ENCODE measurements at places on chromosomes 16 and 17. TPM values are rescaled to one million over a fixed set of nuclear protein-coding genes. Genes with fewer than 3 reads are reported as not detected.

GRCh38 chr17:66076546-66077190 is 115.3 kb downstream of the CEP112 start:
- DNase-seq = no peak

DNA sequence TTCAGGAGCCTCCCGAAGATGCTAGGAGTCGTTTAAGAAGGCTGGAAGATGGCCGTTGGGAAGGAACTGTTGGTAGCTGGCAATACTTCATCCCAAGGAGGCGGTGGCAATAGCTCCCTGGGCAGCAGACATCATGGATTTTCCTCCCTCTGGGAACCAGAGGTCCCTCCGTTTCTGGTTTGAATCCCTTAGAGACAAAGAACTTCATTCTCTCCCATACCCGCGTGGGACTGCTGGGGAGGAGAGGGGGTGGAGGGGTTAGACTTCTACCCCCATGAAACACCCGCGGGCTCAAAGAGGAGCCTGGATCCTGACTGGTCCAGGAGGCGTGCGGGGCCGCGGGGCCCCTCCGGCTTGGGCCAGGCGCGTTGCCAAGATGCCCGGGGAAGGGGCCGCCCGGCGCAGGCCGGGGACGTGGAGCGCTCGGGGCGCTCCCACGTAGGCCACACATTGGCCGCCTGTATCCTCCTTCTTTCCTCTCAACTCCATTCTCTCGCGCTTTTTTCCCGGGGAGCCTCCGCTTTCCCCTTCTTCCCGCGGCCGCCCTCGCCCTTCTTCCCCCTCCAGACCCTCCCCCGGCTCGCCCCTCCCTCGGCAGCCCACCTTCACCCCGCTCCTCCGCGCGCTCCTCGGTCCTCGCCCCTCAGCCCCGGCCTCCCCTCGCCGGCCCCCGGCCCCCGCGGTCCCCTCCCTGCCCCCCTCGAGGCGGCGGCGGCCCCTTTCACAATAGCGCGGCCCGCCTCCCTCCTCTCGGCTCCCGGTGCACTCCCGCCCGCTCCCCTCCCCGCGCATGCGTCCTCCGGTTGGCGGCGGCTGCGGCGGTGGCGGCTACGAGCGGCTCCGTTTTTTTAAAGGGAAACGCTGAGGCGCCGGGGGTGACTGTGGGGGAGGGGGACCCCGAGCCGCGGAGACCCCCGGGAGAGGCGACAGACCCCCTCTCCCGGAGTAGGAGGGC is at the start of gene MSL1:
Gene MSL1 (plus strand): TSS at position 791 of the 955 bp plus-strand sequence. CDS start 642 bp downstream, outside the sequence.
- peak; percentile 88 for DNase-seq

Gene CD300LB
- total RNA-seq = 0.32 TPM

Gene SLC16A3
- total RNA-seq = 22.6 TPM

GRCh38 chr16:74446866-74447265 is 25.6 kb upstream of the CLEC18B start:
- DNase-seq = no peak

GRCh38 chr16:74651841-74652240 is 14.8 kb downstream of the RFWD3 start:
- no peak for DNase-seq

DNA sequence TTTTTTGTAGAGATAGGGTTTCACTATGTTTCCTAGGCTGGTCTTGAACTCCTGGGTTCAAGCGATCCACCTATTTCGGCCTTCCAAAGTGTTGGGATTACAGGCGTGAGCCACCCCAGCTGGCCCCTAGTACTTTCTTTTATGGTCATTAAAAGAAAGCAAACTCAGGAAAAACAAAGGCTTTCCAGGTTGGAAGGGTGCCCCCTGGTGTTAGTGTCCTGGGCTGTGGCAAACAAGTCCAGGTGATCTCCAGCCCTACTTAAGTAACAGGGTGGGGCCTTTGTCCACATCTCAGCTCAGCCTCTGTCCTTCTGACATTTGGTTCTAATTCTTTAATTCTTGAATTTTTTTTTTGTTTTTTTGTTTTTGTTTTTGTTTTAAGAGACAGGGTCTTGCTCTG is 6.9 kb downstream of the IGFBP4 start:
- no peak for DNase-seq

Gene MSLN
- total RNA-seq = 49.2 TPM

Gene CD300A
- 15.7 TPM for total RNA-seq

- no peak for DNase-seq
These were observed 174.0 kb downstream of the IRX3 start for GRCh38 chr16:54112451-54113206.

DNA sequence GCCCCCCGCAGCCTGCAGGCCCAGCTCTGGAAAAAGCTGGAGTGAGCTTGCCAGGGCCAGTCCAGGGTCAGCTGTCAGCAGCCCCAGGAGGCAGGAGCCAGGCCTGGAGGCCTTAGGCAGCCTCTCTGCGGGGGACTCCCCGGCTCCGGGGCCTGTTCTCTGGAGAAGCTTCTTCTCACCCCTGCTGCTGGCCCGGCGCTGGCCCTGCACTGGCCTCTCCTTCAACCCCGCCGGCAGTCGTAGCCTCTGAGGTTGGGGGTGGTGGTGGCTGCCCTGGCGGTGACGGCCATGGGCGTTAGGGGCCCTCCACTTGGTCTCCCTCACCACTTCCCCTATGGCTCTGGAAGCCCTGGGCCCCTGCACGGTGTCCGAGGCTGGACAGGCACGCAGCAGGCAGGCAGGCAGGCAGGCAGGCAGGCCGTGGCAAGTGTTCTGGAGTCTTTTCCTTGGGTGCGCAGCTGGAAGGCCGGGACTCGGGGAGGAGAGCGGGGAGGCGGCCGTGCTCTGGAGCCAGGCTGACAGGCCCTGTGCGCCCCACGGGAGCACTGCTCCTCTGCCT is 2.1 kb downstream of the FOXF1 start:
- no peak for DNase-seq

DNA sequence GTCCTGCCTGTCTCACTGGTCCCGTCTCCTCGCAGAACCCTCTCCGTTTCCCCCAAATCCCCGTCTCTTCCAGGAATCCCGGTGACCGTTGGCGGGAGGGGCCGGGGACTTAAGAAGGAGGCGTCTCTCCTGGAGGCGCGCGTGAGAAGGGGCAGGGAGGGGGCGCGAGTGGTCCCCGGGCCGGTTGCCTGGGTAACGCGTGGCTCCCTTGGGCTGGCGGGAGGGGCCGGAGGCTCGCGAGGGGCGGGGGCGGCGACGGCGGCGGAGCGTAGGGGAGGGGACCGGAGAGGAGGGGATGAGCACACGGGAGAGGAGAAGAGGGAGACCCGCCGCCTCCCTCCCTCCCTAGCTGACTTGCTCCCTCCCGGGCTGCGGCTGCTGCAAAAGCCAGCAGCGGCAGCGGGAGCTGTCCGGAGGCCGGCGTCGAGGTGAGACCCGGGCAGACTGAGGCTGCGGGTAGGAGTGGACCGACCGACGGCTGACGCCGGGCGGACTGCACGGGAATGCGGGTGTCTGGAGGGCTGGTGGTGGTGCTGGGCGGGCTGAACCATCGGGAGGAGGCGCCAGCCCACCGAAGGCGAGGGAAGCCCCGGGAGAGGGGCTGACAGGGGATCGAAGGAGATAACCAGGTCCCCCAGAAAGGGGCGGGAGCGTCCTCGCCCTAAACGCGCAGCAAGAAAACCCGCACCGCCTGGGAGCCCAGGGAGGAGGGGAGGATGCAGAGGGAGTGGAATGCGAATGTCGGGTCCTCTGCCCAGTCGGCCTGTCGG is at the start of gene PRRT2:
Gene PRRT2 (plus strand): TSS at position 298 of the 770 bp plus-strand sequence. CDS start 862 bp downstream, outside the sequence.
- no peak for DNase-seq

DNA sequence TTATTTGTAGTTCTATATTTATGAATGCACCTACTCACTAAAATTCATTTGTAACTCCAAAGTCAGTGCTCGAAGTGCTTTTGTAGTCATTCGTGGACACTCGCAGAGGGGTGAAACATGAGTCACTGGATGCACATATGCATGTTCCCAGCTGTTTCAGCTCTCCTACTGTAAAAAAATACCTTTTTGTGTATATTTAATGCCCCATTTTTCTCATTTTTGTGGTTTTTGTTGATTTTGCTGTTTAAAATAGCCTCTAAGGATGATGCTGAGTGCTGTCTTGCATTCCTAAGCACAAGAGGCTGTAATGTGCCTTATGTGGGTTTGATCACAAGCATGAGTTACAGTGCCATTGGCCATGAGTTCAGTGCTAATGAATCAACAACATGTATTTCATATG is 30.6 kb downstream of the CENPV start:
- no peak for DNase-seq

Gene BRIP1
- 0.33 TPM for total RNA-seq

- no peak for DNase-seq
These were observed 250.3 kb upstream of the SOX9 start for GRCh38 chr17:71870546-71870862.

DNA sequence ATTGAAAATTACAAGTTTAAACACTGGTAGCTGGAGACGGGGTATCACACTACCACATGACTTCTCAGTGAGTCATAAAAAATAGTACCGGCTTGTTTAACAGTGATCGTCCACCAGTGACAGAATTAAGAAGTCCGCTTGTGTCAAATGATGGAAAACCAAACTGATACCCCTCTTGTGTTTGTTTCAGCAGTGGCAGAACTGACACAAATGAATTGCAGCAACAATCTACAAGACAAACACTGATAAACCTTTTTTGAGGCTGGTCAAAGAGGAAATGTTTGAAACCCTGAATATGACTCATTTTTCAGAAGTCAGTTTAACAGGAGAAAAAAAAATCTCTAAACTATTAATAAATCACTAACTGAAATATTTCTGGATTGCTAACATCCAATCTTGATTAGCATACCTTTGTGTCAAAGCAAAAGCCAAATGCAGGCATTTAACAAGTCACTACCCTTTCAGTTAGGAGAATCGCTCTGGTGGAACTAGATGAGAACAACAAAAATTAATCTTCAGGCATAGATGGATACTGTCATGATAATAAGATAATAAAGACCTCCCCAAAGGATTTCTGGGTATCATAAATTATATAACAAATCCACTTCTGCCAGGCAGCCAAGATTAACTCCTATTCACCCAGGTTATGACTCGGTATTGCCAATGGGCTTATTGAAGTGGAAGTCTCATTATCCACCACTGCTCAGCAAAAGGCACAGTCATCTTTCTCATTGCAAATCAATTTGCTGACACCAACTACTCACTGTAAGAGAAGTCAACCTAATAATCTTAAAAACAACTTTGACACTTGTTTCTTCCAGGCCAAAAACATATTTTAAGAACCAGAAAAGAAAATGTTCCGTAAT is 20.8 kb downstream of the DCUN1D3 start:
- no peak for DNase-seq

Data from breast epithelium (tissue), 4 donors.